ENCODE measurements at places on chromosomes 16 and 17. TPM values are rescaled to one million over a fixed set of nuclear protein-coding genes. Genes with fewer than 3 reads are reported as not detected.

- H3K27ac ChIP-seq: no peak overlapping the region
- H3K27me3 ChIP-seq: peaks cover 17% of the 10 kb centered on the region
- no peak for DNase-seq
- H3K4me1 ChIP-seq: no peaks in the 10 kb centered on the region
Measured at GRCh38 chr16:58753711-58754134, 19.6 kb upstream of the GOT2 start.

Gene OR1D2
- total RNA-seq: not detected

Gene PDILT
- total RNA-seq: not detected

DNA sequence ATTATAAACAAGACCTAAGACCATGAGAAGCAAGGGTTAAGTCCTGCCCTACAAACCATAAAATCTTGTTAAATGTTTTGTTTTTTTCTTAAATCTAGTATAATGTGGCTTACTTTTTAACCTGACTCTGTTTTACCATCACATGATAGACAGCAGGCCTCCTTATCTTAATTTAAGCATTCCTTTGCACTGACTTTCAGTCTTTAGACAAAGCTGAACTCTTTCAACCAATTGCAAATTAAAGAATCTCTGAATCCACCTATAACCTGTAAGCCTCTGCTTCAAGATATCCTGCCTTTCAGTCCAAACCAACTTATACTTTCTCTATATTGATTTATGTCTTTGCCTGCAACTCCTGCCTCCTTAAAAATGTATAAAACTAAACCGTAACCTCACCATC lies 478.5 kb downstream of the GRIN2A start:
- no peaks in the 10 kb centered on the region for H3K4me1 ChIP-seq
- H3K27me3 ChIP-seq: peaks cover 2% of the 10 kb centered on the region
- H3K36me3 ChIP-seq: no peaks in the 10 kb centered on the region
- no peak overlapping the region for H3K4me3 ChIP-seq
- no peak overlapping the region for H3K27ac ChIP-seq
- DNase-seq: no peak

Gene MYH1
- total RNA-seq: not detected

- no peak overlapping the region for H3K4me3 ChIP-seq
- no peaks in the 10 kb centered on the region for H3K36me3 ChIP-seq
- peaks cover 22% of the 10 kb centered on the region for H3K27me3 ChIP-seq
- H3K27ac ChIP-seq: no peak overlapping the region
- H3K4me1 ChIP-seq: peaks cover 7% of the 10 kb centered on the region
Measured at GRCh38 chr16:66402591-66403230, 24.4 kb upstream of the BEAN1 start.

DNA sequence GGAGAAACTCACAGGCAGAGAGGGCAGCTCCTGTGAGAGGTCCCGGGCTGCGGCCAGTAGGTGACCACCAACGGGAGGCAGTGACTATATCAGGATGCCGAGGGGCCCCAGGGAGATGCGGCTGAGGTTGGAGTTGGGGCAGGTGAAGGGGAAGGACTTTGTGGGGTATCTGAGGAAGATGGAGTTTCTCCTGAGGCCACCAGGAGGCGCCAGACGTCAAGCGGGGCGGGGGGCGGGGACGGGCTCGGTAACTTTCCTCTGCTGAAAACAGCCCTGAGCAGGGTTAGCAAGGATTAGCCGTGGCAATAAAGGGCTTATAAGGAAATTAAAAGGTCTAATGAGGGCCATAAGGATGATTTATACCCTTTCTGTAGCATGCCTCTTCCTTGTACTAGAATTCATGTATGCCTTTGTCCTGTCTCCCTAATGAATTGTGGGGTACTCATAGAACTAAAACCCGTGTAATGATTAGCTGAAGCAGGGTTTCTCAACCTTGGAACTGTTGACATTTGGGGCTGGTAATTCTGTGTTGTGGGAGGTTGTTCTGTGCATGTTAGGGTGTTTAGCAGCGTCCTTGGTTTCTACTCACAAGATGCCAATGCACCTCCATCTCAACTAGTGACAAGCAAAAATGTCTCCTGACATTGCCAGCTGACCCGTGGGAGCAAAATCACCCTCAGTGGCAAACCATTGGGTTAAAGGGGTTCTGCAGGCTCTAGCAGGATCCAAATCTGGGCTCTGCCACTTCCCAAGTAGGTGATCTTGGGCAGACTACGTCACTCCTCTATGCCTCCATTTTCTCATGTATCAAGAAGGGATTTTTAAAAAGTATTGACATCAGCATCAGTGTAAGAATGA lies 74.8 kb upstream of the GRIN2A start:
- no peak for DNase-seq
- no peaks in the 10 kb centered on the region for H3K4me1 ChIP-seq
- no peaks in the 10 kb centered on the region for H3K36me3 ChIP-seq
- no peak overlapping the region for H3K27ac ChIP-seq
- H3K27me3 ChIP-seq: peaks cover 8% of the 10 kb centered on the region

DNA sequence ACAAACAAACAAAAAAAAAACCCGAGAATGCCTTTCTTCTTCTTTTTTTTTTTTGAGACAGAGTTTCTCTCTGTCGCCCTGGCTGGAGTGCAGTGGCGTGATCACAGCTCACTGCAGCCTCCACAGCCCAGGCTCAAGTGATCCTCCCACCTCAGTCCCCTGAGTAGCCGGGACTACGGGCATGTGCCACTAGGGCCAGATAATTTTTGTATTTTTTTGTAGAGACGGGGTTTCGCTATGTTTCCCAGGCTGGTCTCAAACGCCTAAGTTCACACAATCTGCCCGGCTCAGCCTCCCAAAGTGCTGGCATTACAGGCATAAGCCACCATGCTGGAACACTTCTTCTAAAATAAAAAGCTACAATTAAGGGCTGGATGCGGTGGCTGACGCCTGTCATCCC lies 17.0 kb upstream of the WDR45B start:
- no peak overlapping the region for H3K27ac ChIP-seq
- DNase-seq: no peak
- H3K36me3 ChIP-seq: peaks cover 8% of the 10 kb centered on the region
- H3K4me1 ChIP-seq: peaks cover 7% of the 10 kb centered on the region
- no peaks in the 10 kb centered on the region for H3K27me3 ChIP-seq
- H3K4me3 ChIP-seq: no peak overlapping the region

Gene SYCE1L
- not detected for total RNA-seq

- H3K36me3 ChIP-seq: no peaks in the 10 kb centered on the region
- H3K4me3 ChIP-seq: no peak overlapping the region
- no peaks in the 10 kb centered on the region for H3K4me1 ChIP-seq
- H3K27ac ChIP-seq: no peak overlapping the region
- H3K27me3 ChIP-seq: peaks cover 12% of the 10 kb centered on the region
- no peak for DNase-seq
Measured at GRCh38 chr17:44766409-44767038, 7.7 kb downstream of the ADAM11 start.

- no peaks in the 10 kb centered on the region for H3K27me3 ChIP-seq
- no peak overlapping the region for H3K27ac ChIP-seq
- no peaks in the 10 kb centered on the region for H3K36me3 ChIP-seq
Measured at GRCh38 chr16:62254372-62254771, 218.1 kb upstream of the CDH8 start.

DNA sequence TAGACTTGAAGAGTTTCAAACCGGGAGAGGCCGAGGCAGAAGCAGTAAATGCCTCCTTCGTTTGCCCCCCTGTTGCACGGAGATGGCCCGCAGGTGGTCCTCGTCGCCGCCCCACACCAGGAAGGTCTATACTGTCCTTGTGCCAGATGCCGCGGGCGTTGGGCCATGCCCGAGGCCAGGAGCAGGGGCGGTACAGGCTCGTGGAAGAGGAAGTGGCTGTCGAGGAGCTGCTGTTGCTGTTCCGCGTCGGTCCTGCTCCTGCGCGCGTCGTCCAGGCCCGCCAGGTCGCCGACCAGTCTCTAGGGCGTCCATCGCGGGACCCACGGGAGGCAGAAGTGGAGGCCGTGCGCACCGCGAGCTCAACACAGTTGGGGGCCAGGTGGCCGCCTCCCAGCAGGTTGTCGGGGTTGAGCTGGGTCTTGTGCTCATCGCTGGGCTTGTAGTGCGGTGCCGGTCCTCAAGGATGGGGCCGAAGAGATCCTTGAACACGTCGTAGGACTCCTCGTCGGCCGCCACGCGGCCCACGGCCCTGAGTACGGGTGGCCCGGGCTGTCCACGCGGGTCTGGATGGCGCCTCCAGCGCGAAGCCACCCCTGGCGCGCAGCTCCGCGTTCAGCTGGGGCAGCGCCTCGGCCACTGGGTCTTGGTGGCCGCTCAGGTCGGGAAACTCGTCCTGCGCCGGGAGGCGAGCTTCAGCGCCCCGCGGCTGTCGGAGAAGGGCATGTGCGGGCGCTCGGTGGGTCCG lies 13.1 kb upstream of the C16orf87 start:
- H3K27ac ChIP-seq: no peak overlapping the region
- peaks cover 5% of the 10 kb centered on the region for H3K27me3 ChIP-seq
- H3K4me3 ChIP-seq: no peak overlapping the region
- H3K36me3 ChIP-seq: no peaks in the 10 kb centered on the region

Gene C17orf78
- total RNA-seq: not detected

- no peaks in the 10 kb centered on the region for H3K4me1 ChIP-seq
- DNase-seq: no peak
- H3K36me3 ChIP-seq: no peaks in the 10 kb centered on the region
- peaks cover 3% of the 10 kb centered on the region for H3K27me3 ChIP-seq
Measured at GRCh38 chr17:22233382-22233781, 541.1 kb downstream of the KCNJ18 start.

DNA sequence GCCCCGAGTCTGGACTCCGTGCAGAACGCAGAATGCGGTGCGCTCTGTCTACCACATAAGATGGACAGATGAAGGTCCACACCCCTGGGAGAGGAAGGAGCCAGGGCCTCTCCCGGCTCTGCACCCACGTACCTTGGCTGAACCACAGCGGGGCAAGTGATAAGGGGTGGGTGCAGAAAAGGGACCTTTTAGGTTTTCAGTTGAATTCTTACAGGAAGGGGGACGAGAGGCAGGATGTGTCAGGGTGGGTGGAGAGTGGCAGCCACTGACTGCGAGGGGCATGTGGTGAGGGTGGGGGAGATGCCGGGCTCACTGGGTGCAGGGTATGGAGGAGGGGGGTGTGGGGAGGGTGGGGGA lies 372 bp downstream of the CD300A start:
- no peaks in the 10 kb centered on the region for H3K36me3 ChIP-seq
- H3K27ac ChIP-seq: no peak overlapping the region

Gene KRT31
- total RNA-seq: not detected

Gene WSCD1
- 0.08 TPM for total RNA-seq

Gene ASPA
- not detected for total RNA-seq

Gene FAM83G
- total RNA-seq: 24.3 TPM

Gene MAF
- total RNA-seq: not detected

Gene IKZF3
- total RNA-seq: not detected

Measured in HFFc6 (cell line).